ENCODE measurements at places on chromosomes 3 and 15.

- no peak for DNase-seq
These were observed 257.7 kb upstream of the PEX5L start for GRCh38 chr3:180294282-180295027.

DNA sequence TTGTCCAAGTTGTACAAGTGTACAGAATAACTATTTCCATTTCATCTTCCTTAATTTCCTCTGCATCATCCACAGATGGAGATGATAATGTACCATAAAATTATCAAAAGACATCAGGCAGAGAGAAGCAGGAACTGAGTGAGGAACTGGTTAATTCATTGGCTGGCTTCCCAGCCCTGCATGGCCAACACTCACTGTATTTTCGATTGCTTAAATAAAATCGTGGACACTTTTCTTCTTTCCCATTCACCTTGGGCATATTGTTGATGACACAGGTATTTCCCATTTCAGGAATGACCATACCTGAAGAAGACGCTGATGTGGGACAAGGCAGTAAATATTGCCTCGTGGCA lies 144.2 kb upstream of the ABHD17C start:
- DNase-seq = no peak

DNA sequence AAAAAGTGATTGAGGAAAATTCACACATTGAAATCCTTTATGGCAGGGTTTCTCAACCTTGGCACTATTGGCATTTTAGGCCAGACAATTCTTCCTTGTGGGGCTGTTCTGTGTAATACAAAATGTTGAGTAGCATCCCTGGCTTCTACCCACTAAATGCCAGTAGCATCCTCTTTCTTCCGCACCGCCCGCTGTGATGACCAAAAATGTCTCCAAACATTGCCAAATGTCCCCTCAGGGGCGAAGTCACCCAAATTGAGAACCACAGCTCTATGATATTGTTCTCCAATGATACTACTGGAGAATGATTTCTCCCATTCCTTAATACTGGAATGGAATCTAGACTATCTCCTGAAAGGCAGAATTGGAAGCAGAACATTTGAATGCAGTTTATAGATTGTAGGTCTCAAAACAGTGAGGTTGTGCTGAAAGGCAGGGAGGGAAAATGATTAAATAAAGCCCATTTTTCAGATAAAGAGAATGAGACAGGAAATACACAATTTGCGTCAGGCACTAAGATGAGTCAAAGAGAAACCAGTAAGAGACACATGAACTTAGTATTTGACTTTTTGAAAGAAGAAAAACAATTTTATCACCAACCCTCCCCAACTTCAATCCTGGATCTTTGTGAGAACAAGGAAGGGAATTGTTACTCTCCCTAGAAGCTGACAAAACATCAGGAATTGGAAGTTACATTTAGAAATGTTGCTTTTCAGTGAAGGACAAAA lies 101.6 kb upstream of the TNIK start:
- no peak for DNase-seq

DNA sequence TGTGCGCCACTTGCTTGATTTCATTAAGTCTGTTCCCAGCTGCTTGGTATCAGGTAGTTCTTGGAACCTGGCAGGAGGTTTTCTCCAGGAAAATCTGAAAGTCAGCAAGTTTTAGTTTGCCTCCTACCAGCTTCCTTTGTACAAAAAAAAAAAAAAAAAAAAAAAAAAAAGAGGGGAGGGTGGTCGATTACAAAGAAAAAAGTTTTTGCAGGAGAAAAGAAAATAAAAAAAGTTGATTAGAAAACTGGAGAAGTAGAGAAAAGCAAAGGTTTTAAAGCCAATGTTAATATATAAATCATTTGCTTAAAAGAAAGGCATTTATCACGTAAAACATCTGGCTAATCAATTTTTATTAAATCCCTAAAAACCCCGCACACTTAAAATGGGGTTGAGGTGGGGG lies 5.9 kb downstream of the EPHA3 start:
- no peak for DNase-seq

GRCh38 chr3:128201158-128201755 lies 48.0 kb downstream of the EEFSEC start:
- no peak for DNase-seq

- no peak for DNase-seq
These were observed 72.8 kb downstream of the CD200R1L start for GRCh38 chr3:112773864-112774263.

GRCh38 chr3:150931745-150932144 lies 26.5 kb upstream of the MINDY4B start:
- no peak for DNase-seq

- no peak for DNase-seq
These were observed 126.0 kb downstream of the IMPG2 start for GRCh38 chr3:101194392-101194791.

DNA sequence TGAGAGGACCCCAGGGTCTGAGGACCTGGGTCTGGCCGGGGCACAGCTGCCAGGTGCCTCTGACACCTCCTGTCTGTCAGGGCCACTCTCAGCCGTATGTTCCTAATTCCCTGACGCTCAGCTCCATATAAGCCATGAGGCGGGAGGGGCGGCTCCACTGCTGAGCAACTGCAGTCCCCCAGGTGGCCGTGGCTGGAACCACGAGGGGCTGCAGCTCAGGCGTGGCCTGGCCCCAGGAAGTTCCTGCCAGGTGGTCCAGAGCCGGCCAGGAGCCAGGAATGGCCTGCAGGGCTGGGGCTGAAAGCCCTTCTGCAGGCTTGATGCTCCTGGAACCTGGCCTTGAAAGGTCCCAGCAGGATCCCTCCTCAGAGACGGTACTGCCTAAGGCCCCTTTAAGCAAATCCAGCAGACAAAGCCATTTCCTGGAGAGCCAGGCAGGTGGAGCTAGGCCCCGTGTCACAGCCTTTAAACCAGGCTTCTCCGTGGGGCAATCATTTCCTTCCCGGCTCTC lies 118.0 kb downstream of the CHSY1 start:
- no peak for DNase-seq

DNA sequence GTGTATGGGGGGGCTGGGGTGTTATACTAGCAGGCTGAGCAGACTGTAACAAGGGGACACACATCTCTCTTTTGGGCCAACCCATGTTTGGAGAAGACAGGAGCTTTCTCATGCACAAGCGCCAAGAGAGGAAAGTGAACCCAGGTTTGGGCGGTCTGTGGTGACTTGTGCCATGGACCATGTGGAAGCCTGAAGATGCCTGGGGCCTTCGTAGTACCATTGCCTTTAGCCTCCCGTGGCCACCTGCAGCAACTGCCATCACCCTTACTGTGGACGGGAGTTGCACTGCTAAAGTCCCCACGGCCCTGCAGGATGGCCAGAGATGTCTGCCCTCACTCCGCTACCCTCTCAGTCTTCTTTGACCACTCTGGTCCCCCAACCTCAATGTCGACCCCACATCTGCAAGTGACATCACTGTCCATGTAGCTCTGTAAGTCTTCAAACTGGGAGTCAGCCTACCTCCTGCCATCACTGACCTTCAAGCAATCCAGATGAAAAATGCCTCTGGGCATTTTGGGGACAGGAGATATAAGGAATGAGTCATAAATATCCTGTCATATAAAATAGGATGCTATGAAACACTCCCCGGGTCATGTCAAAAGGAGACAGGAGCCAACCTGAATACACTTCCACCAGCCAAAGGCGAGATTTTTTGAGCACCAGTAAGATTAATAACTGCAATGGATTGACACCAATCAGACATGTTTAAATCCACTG lies 74.7 kb upstream of the C15orf39 start:
- no peak for DNase-seq

DNA sequence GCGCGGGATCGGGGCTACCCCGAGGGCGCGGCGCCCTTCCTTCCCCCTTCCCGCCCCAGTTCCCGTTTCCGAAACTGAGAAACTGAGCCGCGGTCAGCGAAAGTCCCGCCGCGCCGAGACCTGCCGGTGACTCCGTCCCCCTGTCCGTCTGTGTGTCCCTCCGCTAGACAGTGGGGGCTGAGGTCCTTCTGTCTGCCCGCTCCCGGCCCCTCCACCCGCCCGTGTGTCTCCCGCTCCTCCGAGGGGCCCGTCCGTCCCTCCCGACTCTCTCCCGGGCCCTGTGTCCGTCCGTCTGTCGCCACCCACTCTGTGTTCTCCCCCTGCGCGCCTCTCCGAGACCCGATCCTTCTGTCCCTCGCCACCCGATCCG lies 426 bp downstream of the PRKCD start:
- no peak for DNase-seq

DNA sequence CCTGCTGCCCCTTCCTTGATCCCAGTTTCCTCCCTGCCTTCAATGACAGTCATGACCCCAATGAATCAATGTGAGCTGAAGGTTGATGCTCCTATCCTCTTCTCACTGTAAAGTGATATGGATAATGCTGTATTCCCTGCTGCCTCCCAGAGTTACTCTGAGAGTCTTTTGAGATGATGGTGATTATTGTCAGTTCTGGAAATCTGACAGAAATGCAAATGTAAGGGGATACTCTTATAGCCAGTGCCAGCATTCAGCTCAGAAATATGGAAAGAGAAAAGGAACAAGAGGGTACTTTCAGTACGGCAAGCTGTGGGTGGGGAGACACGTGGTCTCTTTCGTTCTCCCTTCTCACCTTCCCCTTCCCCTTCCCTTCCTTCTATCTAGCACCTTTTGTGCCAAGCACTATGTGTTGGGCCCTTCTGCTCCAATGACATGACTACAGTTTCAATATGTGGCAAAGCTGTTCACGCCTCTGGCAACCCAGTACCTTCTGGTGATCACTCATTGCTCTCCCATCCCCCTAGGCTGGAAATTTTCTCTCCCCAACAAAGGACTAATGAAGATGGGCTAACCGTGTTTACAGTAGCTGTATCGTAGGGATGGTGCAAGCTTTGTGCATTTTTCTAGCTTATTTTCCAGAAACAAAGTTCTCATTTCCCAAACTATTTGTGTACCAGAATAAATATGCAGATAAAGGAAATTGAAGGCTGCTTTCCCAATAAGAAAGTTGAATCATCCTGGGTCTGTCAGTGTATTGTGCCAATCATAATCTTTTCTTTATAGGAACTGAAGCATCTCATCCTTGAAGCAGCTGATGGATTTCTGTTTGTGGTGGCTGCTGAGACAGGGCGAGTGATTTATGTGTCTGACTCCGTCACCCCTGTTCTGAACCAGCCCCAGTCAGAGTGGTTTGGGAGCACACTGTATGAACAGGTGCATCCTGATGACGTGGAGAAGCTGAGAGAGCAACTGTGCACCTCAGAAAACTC lies 70.3 kb downstream of the ARNT2 start:
- DNase-seq = no peak

DNA sequence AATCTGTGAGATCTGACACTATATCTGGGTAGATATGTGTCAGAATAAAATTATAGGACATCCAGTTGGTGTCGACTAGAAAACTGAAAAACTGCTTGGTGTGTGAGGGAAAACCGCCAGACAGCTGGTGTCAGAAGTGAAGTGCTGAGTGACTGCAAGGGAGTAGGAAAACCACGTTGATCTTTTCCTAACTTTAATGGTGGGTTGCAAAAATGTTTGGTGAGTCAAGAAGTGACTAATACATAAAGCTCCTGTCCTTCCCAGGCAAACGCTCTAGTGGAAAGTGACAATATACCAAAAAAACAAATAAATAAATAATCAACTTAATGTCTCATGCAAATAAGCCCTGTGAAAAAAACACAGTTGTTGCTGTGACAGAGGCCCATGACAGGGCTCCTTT lies 7.3 kb upstream of the CD96 start:
- no peak for DNase-seq

DNA sequence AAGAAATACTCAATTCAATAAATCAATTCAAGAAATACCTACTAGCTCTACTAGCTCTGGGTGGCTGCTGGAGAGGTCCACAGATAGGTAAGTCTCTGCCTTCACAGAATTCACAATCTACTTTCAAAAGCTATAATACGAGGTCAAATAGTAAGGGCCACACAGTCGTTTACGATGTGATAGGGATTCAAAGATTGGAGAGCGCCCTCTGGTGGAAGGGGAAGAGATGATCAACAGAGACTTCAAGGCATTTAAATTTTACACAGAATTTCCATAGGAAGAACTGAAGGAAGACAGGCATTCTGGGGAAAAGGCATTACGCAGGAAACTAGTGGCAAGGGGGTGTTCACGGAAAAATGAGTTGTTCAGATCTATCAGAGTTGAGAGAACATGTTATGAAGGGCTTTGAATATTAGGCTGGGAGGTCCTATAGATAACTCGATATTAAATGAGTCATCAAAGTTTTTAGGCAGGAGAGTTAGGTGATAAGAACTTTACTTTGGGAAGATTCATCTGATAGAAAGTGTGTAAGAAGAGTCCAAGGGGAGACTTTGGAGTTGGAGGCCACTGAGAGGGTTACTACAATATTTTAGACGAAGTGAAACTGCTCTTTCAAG lies 128.8 kb downstream of the FRMD5 start:
- DNase-seq = peak; percentile 42

- DNase-seq = no peak
These were observed 22.9 kb downstream of the ATP8B4 start for GRCh38 chr15:50095938-50096821.

- no peak for DNase-seq
These were observed 40.9 kb downstream of the PDCD6IP start for GRCh38 chr3:33839283-33839682.

DNA sequence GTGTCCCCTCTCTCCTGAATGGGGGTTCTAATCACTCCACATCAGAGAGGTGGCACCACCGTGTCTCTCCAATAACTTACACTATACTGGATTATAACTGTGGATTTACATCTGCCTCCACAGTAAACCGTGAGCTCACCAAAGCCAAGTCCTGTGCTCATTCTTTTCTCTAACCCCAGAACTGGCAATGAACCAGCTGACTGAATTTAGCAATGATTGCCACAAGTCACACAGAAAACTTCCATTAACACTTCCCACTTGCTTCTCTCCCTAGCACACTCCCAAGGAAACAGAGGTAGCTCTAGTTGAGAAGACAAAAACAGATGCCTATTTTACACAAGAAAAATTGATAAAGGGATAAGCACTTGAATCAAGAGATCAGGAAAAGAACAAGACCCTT lies 361.3 kb downstream of the ULK4 start:
- DNase-seq = no peak

GRCh38 chr3:132641837-132642538 lies 17.6 kb downstream of the ACAD11 start:
- no peak for DNase-seq

DNA sequence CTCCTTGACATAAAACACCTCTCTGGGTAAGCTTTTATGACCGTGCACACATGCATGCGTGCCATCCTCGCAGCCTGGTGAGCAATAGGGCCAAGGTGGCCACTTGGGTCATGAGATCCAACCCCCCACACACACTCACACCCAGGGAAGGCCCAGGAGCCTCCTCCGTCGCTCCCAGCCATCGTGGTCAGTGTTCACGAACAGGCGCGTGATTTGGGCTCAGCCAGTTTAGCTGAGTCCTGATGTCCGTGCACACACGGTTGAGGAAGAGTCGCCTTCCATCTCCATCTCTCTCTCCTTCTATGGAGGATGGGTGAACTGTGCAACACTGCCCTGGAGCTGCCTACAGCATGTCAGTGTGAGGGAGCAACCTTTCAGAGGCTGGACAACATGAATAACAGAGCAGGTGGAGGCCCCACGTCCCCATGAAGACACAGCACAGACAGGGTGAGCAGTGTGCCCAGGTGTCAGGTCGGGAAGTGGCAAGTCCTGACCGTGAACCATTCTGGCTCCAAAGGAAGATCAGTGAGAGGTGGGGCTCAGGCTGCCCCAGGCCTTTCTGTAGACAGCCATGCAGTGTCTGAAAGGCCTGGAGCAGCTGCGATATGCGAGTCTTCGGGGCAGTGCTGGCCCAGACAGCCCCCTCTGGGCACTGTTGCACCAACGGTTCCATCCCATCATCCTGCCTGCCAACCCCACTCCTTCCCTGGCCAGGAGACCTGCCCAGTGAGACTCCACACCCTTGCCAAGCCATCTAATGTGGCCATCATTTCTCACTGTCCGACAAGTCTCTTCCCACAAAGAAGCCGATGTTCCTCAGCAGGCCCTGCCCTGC lies 253.4 kb downstream of the OCA2 start:
- no peak for DNase-seq
